Smooth muscle cell of the brain vasculature (primary cell): ENCODE measurements at places on chromosomes 4 and X.

DNA sequence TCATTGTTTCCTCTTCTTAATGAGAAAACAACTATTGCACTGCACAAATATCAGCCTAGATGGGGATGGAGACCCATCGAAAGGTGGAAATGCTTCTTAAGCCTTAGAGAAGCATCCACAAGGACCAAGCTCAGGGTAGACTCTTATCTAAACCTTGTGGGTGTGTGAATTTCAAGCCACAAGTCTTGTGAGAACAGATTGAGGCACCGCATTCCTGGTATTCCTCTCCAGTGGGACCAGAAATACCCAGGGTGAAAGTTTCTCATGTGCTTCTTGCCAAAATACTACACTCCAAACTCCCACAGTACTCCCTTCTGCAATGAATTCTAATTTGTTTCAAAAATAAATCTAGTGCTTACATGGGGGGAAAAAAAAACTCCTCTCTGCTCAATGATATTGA, 375.6 kb downstream of the PDGFC start:
- DNase-seq = no peak

DNA sequence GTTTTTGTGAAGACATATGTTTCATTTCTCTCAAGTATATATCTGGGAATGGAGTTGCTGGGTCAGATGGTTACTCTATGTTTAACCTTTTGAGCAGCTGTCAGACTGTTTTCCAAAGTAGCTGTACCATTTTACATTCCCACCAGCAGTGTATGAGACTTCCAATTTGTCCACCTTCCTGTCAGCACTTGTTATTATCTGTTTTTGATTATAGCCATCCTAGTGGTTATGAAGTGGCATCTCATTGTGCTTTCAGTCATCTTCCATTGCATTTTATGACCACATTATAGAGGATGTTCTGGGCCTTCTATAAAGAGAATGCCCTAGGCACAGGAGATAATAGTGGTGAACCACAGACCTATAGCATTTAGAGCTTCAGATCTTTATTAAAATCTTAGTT, 39.2 kb downstream of the CLCN4 start:
- no peak for DNase-seq

DNA sequence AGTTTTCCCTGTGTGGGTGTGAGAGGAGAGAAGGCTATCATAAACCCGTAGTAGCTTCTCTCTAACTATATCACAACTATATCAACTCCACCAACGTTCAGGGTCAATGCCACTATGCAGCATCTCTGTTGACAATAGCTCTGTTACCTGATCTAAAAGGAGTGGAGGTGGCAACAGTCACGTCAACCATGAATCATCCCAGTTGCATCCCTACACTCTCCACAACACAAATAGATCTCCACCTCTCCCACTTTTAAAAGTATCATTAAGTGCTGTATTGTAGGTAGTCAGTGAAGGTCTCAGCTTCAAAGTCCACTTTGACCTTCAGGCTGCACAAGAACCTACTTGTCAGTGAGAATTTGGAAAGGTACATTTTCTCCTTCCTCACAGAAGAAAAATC, 600.5 kb upstream of the GRIA3 start:
- no peak for DNase-seq

DNA sequence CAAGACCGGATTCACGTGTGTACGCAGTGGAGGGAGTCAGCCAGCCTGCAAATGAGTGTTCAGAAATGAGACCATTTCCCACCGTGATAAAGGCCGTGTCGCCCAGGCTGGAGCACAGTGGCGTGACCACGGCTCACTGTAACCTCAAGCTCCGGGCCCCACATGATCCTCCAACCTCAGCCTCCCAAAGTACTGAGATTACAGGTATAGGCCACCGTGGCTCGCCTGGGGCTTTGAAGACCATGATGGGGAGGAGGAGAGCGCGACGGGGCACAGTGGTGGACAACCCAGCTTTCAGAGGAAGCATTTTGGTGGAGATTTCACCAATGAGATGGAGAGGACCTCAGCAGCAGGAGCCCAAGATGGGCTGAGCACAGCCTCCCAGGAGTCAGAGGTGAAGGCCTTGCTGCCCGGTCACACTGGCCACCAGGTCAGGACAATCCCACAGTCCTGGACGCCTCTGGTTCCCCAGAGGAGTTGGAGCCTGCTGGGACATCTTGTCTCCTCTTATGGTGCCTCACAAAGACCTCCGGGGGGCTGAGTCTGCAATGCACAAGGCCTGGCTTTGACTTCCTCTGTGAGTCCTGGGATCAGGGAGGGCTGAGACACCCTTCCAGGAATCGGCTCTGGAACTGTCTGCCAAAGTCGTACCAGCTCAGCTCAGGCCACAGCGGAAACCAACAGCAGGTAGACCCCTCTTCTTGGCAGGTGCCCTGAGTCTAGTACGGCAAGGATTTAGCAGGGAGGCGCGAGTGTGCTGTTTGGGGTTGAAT, 22.4 kb upstream of the MXD4 start:
- no peak for DNase-seq

DNA sequence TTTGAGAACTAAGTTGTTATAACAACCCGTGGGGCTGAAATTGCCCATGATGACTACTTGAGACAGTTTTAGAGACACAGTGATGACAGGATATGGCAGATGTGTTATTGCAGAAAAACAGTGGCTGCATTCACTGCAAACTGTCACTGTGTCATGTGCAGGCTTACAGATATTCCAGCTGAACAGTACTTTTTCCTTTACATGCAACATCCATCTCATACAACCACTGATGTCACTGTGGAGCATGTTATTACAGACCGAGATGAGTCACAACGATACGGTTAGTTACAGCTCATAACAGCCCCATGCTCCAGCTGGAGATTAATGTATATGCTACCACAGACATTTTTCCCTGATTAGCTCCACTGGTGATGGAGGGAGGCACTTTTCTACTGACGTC, 207.4 kb downstream of the TMA16 start:
- DNase-seq = no peak

GRCh38 chrX:46681849-46682248, 77.1 kb downstream of the SLC9A7 start:
- DNase-seq = no peak

DNA sequence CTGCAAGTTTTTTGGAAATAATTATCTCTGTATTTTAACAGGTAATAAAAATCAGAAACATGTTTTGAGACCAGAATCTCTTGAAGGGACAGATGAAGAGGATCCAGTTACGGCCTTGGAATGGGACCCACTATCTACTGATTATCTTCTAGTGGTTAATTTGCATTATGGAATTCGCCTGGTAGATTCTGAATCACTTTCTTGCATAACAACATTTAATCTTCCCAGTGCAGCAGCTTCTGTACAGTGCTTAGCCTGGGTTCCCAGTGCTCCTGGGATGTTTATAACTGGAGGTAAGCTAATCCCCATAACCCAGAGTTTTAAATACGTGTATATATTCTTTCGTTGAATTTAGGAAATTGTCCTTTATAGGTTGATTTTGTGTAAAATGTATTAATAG, 59.4 kb downstream of the WDR17 start:
- DNase-seq = no peak

GRCh38 chr4:53189011-53189410, 176.8 kb downstream of the SCFD2 start:
- DNase-seq = no peak
